ENCODE measurements at places on chromosomes 6 and 20. TPM values are rescaled to one million over a fixed set of nuclear protein-coding genes. Genes with fewer than 3 reads are reported as not detected.

GRCh38 chr20:7772371-7772770 lies 167.9 kb downstream of the HAO1 start:
- DNase-seq: no peak

DNA sequence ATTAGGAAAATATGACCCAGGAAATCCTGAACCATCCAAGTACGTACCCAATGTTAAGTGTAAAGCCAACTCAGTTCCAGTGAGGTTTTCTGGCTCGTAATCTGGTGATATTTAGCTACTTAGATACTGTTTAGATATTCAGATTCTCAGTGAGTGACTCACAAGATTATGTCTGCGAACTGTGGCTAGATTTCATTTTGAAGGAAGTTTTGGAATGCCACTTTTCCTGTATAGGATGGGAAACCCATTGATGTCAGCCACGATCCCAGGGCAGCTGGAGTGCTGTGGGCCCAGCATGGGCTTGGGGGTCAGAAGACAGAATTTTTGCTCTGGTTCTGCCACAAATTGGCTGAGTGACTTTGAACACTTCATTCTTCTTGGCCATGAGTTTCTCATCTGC lies 76.3 kb downstream of the TMEM170B start:
- no peak for DNase-seq

DNA sequence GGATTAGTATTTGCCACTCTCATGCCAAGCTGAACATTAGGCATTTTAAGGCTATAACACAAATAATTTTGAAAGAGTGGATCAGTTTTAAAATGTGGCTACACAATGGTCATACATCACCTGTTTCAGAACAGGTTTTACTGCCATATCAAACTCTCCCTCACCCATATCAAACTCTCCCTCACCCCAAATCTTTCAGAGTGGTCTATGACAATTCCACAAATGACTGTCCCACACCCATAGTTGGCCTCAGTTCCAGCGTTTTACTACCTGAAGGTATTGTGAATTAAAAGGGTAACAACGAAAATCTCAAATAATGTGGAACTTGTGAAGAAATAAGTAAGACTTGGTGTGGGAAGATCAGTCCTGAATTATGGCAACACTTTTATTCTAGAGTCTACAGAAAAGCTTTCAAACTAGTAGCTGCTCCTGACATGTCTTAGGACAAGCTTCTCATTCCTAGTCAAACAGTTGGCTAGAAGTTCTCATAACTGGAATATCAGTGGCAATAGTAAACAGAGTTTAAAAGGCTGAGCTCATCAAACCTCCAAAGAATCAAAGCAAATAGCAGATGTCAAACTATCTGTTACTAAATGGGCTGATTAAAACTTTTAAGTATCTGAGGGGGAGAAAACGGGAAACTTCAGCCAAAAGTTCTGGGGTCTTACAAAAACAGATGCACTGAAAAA lies 52.4 kb downstream of the MAP3K7 start:
- DNase-seq: no peak

DNA sequence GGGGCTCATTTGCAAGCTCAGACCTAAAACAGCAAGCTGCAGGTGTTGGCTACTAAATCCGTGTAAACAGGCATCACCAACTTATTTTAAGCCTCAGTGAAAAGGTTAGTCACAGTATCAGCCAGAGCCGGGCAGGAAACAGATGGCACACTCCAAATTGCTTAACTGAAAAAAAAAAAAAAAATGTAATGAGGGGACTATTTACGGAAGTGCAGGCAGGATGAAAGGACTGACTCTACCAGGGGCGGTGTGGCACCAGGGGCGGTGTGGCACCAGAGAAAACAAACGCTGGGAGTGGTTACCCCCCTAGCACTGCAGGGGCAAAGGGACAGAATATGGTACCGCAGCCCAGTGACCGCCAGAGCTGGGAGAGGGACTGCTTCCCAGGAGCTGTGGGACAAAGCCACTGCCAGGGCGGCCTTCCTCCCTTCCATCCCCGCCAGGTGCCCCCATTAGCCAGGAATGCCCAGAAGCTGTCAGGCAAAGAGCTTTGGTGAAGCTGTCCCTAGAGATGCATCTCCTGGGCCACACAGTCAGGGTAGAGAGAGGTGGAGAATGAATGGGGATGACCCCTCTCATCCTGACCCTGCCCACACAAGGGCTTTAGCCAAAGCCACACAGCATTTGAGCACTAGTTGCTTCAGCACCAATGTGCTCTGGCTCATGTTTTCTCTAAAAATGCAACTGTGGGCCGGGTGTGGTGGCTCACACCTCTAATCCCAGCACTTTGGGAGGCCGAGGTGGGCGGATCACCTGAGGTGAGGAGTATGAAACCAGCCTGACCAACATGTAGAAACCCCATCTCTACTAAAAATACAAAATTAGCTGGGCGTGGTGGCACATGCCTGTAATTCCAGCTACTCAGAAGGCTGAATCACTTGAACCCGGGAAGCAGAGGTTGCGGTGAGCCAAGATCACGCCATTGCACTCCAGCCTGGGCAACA lies 39.6 kb upstream of the GFOD1 start:
- no peak for DNase-seq

HELZ2 gene
- 19.9 TPM for total RNA-seq
